Activated naive CD8-positive, alpha-beta T cell treated with anti-CD3 and anti-CD28 coated beads, Interleukin-2, amount 50 U/mL, for 24 hours (primary cell): ENCODE measurements at places on chromosomes 1 and 21.

GRCh38 chr1:247496581-247497285 lies 38.8 kb upstream of the OR2B11 start:
- no peaks in the 10 kb centered on the region for H3K36me3 ChIP-seq
- no peak for DNase-seq
- H3K4me3 ChIP-seq = no peak overlapping the region
- no peaks in the 10 kb centered on the region for H3K4me1 ChIP-seq

DNA sequence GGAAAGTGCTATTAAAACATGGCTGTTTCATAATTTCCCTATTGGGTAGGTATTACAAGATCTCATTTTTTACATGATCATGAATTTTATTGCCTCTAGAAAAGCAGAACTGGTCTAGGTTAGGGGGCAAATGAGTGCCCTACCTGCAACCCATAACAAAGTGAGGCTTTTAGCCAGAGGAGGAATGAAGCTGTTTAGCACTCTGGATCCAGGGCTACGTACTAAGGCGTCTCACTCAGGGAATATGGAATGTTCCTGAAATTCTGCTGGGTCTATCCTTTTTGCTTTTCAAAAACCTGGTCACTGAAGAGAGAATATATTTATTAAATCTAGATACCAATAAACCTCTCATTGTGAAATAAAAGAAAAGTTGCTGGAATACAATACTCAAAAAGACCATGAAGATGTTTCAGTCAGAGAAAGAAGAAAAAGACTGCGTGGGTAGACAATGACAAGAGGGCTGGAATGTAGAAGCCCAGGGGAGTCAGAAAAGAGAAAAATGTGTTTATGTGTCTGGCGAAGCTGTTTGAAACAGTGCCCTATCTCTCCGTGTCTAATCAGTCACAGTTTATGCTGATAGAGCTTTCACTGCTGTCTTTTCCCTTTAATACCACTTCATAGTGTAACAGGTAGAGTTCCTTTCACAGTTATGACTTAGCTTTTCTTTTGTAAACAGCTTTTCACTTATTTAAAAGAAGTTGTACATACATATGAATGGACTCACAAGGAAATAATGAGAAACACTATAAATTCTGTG lies 25.0 kb upstream of the SYDE2 start:
- H3K4me3 ChIP-seq = no peak overlapping the region
- peaks cover 1% of the 10 kb centered on the region for H3K27me3 ChIP-seq
- DNase-seq = no peak
- H3K36me3 ChIP-seq = no peaks in the 10 kb centered on the region
- no peaks in the 10 kb centered on the region for H3K4me1 ChIP-seq
- H3K27ac ChIP-seq = no peak overlapping the region

DNA sequence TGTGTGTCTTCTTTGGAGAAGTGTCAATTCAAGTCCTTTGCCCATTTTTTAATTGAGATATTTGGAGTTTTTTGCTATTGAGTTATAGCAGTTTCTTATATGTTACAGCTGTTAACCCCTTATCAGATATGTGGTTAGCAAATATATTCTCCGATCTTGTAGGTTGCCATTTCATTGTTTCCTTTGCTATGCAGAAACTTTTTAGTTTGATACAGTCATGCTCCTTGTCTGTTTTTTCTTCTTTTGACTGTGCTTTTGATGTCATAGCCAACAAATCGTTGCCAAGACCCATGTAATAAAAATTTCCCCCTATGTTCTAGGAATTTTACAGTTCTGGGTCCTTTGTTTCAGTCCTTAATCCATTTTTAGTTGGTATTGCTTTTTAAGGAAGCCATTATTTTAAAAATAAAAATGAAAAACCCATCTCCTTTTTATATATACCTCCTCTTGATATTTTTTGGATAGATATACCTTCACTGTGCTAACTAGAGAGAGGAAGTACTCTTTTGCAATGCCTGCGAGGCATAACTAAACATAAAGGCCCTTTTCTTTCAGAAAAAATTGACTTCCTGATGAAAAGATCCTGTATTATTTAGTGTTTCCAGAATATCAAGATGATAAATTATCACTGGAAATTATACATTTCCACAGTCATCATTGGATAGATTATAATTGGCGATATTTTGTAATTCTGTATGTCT lies 127.8 kb downstream of the HS2ST1 start:
- peak overlapping the region; percentile 6 for H3K27ac ChIP-seq
- DNase-seq = no peak
- no peaks in the 10 kb centered on the region for H3K27me3 ChIP-seq
- H3K36me3 ChIP-seq = peaks cover 5% of the 10 kb centered on the region
- peak overlapping the region; percentile 16 for H3K4me3 ChIP-seq

GRCh38 chr21:46118316-46119143 lies 20.6 kb downstream of the COL6A2 start:
- H3K36me3 ChIP-seq = peaks cover 7% of the 10 kb centered on the region
- H3K27ac ChIP-seq = no peak overlapping the region
- DNase-seq = no peak
- H3K4me3 ChIP-seq = no peak overlapping the region
- no peaks in the 10 kb centered on the region for H3K27me3 ChIP-seq
- no peaks in the 10 kb centered on the region for H3K4me1 ChIP-seq

DNA sequence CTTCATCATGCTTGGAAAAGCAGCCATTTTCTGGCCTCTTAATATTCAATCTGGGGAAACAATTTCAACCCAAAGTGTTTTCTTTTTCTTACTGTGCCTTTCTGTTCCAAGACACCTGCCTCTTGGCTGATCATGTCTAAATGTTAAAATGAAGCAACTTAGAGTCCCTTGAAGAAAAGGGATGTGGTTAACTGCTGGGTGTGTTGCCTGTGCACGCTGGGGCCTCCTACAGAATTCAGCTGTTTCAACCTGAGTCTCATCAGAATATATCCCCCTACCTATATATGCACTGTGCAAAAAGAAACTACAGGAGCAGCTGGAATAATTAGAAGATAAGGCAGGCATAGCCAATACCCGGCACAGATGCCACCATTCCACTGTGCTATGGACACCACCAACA lies 222.0 kb downstream of the OMA1 start:
- no peak overlapping the region for H3K27ac ChIP-seq
- no peak overlapping the region for H3K4me3 ChIP-seq
- H3K4me1 ChIP-seq = peaks cover 8% of the 10 kb centered on the region
- H3K27me3 ChIP-seq = no peaks in the 10 kb centered on the region

DNA sequence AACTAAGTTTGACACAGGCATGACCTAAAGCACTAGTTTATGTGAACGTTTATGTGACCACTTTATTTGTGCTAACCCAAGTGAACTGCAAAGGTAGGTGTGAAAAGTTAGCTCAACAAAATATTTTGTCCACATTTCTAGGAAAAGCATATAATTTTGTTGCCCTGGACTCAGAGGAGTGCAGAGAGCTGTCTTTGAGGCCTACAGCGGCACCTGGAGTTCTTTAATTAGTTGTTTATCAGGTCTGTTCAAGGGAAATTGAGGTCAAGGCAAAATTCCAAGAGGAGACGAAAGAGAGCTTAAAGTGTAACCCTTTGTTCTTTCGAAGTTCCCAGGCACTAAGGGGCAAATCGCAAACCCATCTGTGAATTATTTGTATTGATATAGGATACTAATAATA lies 1.3 kb downstream of the GIPC2 start:
- H3K4me1 ChIP-seq = peaks cover 44% of the 10 kb centered on the region
- no peak for DNase-seq
- no peak overlapping the region for H3K27ac ChIP-seq
- H3K36me3 ChIP-seq = no peaks in the 10 kb centered on the region
- peaks cover 43% of the 10 kb centered on the region for H3K27me3 ChIP-seq

DNA sequence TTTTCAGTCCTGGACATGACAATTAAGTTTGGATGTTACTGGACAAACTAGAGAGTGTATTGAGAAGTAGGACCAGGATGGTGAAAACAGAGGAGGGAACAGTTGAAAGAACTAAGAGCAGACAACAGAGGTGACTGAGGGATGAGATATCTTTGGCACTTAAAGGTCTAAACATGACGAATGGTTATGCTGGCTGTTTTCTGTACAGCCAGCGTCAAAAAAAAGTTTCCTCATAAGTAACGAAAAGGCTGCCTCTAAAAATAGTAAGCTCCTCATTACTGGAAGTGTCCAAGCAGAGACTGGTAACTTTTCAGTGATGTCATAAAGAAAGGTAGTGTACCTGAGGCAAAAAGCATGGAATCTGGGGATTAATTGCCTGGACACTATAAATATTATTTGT lies 35.2 kb upstream of the AK4 start:
- no peaks in the 10 kb centered on the region for H3K36me3 ChIP-seq
- H3K4me3 ChIP-seq = no peak overlapping the region
- peaks cover 4% of the 10 kb centered on the region for H3K27me3 ChIP-seq
- H3K27ac ChIP-seq = no peak overlapping the region
- DNase-seq = no peak

DNA sequence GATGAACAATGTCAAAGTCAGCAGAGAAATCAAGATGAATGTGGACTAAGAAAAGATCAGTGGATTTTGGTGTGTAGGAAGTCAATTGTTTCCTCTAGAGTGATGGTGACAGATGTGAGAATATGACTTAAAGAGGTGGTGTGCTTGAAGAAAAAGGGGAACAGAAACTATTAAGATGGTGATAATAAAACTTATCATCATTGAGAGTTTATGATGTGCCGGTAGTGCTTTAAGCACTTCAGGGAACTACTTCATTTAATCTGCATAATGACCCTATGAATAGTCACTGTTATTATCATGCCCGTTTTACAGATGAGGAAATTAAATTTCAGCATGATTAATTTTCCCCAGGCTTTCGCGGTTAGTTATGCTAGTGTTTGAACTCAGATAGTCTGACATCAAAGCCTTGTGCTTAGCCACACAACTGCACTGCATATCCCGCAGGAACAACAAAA lies 246.9 kb upstream of the LRRC7 start:
- H3K27ac ChIP-seq = peak overlapping the region; percentile 17
- H3K4me3 ChIP-seq = no peak overlapping the region
- H3K4me1 ChIP-seq = peaks cover 19% of the 10 kb centered on the region
- no peaks in the 10 kb centered on the region for H3K27me3 ChIP-seq
- no peak for DNase-seq

GRCh38 chr21:27306791-27307775 lies 340.2 kb upstream of the ADAMTS5 start:
- no peak for DNase-seq
- no peaks in the 10 kb centered on the region for H3K27me3 ChIP-seq
- H3K36me3 ChIP-seq = no peaks in the 10 kb centered on the region
- no peaks in the 10 kb centered on the region for H3K4me1 ChIP-seq

DNA sequence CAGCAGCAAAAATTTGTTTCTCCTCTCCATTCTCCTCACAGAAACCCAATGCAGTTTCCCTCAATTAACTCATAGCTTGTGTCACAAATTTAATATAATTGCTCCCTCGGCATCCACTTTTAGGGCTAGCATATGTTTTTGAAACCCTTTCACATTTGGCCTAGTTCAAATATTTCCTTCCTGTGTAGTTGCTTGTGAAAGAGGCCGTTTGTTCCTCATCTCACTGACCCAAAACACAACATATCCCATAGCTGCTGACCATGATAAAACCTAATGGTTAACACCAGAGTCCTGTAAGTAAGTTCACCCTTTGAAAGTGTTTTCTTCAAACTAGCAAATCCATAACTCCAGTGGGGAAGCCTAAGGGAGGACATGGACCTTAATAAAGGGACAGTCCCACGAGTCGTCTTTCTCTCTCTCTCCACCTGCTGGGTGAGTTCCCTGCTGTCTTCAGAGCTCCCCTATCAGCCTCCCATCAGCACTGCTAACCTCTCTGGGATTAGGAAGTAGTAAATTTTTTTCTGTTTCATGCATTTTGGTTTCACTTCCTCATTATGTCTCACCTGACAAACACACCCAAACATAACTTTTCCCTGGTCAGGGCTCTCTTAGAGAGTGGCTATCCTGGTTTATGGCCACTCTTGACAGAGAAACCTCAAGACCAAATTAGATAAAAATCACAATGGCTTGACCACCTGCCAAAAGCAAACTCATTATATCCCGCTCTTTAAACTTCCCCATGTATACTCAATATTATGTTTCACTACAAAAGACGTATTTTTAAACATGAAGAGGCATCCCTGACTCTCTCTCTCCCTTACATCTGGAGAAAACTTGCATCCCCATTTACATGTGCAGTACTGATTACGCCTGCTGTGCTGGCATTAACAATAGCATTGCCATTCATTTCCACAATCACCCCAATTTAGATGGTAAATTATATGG lies 177.7 kb upstream of the HP1BP3 start:
- H3K4me1 ChIP-seq = peaks cover 11% of the 10 kb centered on the region
- H3K27me3 ChIP-seq = no peaks in the 10 kb centered on the region
- no peak for DNase-seq
- H3K36me3 ChIP-seq = peaks cover 22% of the 10 kb centered on the region

- H3K4me1 ChIP-seq = no peaks in the 10 kb centered on the region
- H3K27ac ChIP-seq = no peak overlapping the region
- peaks cover 2% of the 10 kb centered on the region for H3K27me3 ChIP-seq
- no peak overlapping the region for H3K4me3 ChIP-seq
- no peak for DNase-seq
Observed at GRCh38 chr1:55536545-55536865, 321.3 kb upstream of the USP24 start.

- no peak for DNase-seq
- peaks cover 10% of the 10 kb centered on the region for H3K27me3 ChIP-seq
- H3K4me3 ChIP-seq = no peak overlapping the region
- no peak overlapping the region for H3K27ac ChIP-seq
- H3K4me1 ChIP-seq = no peaks in the 10 kb centered on the region
Observed at GRCh38 chr1:170730438-170730837, 66.5 kb downstream of the PRRX1 start.

DNA sequence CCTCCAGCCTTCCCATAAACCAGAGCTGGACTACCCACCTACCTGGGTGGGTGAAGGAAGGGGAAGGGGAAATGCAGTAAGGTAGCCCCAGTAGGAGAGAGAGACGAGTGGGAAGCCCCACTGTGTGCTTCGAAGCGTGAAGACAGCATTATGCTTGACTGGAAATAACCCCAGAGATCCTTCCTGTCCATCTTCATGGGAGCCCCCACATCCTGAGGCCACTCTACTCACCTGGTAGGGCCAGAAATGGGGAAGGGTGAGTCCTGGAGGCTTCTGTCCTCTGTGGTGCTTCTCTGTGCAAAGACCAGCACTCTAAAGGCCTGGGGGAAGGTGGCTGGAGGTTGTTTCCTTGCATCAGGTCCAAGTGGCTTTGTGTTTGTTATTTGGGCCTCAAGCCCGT lies 10.0 kb upstream of the RASSF5 start:
- H3K4me3 ChIP-seq = no peak overlapping the region
- peaks cover 15% of the 10 kb centered on the region for H3K36me3 ChIP-seq
- peaks cover 38% of the 10 kb centered on the region for H3K4me1 ChIP-seq
- peak overlapping the region; percentile 74 for H3K27ac ChIP-seq
- H3K27me3 ChIP-seq = no peaks in the 10 kb centered on the region
- no peak for DNase-seq
